ENCODE measurements at places on chromosomes 12 and 14.

DNA sequence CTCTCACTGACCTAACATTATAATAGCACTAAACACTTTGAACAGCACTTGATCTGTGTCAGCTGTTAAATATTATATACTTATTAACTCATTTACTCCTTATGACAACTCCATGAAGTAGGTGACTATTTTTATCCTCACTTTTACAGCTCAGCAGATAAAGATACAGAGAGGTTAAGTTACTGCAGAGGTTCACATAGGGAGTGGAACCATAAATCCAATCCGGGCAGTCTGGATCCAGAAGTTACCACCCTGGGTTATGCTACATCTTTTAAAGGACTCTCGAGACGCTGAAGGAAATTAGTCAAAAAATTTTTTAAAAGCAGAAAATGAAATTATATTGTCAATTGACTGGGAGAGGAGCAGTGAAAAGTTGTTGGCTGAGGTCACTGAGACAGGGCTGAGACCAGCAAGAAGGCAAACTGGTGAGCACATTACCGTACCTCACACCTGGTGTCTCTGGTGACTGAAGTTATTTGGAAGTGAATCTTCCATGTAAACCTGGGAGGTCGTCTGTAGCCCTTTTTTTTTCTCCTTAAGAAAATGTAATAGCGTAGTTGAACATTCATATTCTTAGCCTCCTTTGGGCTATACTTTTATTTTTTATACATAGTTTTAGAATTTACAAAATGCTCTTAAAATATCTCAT lies 1.2 kb upstream of the RIMKLB start:
- DNase-seq = no peak

DNA sequence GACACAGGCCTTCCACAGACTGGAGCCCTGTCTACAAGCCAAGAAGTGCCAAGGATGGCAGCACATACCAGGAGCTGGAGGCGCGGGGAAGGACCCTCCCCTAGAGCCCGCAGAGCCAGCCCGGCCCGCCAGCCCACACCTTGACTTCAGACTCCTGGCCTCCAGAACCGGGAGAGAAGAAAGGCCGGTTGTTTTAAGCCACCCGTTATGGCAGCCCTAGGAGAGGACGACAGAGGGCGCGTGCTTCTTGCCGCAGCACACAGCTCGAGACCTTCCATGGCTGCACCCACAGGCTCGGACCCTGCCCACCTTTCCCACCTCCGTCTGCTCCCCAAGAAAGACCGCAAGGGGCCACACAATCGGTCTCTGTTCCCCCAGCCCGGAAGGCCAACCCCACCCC lies 53.7 kb downstream of the RNF34 start:
- DNase-seq = no peak

GRCh38 chr12:109523504-109523903 lies 46.1 kb downstream of the UBE3B start:
- no peak for DNase-seq

GRCh38 chr12:69157023-69157655 lies 82.2 kb upstream of the CPSF6 start:
- peak; percentile 51 for DNase-seq

DNA sequence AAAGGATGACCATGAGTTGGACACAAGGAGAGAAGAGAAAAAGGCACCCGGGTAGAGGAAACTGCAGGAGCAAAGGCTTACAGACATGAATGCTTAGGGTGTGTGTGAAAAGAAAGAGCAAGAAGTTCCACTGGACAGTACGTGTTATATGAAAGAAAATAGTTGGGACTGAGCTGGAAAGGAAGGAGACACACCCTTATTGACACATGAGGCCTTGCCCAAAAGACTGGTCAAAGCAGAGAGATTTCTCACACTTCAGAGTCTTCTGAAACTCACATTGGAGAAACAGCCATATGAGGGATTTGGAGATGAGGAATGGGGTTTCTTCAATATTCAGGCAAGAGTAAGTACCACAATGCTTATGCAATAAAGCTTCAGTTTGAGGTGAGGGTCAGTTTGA lies 56.0 kb downstream of the TTC9 start:
- DNase-seq = peak; percentile 14

DNA sequence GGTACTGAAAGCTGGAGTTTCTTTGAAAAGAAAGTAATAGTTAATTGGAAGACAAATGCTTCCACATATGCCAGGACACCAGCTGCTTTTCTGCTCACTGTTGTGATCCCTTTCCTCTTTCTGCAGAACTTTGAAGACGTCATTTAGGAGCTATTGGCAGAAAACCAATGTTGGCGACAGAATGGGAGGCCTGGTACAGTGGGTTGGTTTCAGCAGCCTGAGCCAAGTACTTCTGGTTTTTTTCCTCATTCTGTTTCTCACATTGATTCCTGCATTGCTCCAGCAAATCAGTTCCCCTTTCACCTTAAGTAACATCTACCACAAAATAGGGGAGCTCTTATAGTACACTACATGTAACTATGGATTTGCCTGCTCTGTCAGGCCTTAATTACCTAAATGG lies 96.9 kb downstream of the FIGNL2 start:
- no peak for DNase-seq

- DNase-seq = no peak
These were observed 66.2 kb downstream of the RNF34 start for GRCh38 chr12:121465921-121466793.

GRCh38 chr14:104139460-104140212 lies 1.2 kb downstream of the KIF26A start:
- no peak for DNase-seq

DNA sequence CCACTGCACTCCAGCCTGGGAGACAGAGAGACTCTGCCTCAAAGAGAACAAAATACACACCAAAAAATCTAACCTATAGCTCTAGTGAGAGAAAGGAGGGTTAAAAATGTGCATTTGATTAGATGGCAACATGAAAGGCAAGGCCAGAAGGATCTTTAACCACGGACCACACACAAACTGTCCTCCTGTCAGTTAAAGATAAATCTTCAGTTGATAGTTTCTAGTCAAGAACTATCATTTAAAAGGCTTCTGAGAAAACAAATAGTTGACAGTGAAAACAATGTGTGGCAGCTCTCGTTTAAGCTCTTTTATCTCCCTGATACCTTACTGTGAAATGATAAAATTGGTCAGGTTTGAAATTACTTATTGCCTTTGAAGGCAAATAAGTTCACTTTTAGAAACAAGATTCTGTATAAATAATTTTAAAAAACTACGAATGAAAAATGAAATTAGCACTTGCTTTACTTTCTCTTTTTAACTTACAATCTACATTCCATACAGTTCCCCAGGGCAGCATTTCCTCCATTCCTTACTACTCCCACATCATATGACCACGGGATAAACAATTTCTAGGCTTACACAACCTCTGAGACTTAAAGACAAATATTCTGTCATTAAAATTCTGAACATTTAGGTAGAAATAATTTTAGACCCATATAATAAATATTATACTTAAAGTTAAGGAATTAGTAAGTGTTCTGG lies 71.4 kb upstream of the GNPNAT1 start:
- DNase-seq = no peak

GRCh38 chr12:107319533-107320032 lies 226.2 kb upstream of the CRY1 start:
- DNase-seq = no peak

DNA sequence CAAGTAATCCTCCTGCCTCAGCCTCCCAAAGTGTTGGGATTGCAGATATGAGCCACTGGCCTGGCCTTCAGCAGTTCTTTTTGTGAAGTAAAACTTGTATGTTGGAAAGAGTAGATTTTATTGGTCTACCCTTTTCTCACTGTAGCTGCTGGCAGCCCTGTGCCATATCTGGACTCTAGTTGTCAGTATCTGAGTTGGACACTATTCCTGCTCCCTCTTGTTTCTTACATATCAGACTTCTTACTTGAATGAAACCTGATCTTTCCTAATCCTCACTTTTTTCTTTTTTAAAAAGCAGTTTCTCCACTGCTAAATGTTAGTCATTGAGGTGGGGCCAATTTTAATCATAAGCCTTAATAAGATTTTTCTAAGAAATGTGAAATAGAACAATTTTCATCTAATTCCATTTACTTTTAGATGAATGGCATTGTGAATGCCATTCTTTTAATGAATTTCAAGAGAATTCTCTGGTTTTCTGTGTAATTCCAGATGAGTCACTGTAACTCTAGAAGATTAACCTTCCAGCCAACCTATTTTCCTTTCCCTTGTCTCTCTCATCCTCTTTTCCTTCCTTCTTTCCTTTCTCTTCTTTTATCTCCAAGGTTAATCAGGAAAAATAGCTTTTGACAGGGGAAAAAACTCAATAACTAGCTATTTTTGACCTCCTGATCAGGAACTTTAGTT lies 88.7 kb downstream of the APAF1 start:
- DNase-seq = no peak

- DNase-seq = no peak
These were observed 376.8 kb downstream of the DPF3 start for GRCh38 chr14:72516936-72517700.

All from HS-27A (cell line).